T1000 (cell line): ENCODE measurements at places on chromosomes 6 and 20.

DNA sequence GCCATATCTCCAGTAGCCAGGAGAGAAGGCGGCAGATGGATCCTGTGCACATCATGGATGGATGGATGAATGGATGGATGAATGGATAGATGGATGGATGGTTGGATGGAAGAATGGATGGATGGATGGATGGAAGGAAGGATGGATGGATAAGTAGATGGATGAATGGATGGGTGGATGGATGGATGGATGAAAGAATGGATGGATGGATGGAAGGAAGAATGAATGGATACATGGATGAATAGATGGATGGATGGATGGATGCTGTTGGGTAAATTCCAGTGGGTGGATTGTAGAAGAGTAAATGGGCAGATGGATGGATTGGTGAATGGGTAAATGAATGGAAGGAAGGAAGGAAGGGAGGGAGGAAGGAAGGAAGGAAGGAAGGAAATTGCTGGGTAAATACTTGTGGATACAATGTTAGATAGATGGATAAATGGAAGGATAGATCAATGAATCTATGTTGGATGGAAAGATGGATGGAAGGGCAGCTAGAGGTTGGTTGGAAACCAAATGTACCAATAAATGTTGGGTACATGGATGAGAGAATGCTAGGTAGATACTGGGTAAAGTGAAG is 19.5 kb downstream of the PTGIS start:
- DNase-seq: no peak

- no peak for DNase-seq
These were observed 48.3 kb downstream of the ECT2L start for GRCh38 chr6:138844192-138844591.

DNA sequence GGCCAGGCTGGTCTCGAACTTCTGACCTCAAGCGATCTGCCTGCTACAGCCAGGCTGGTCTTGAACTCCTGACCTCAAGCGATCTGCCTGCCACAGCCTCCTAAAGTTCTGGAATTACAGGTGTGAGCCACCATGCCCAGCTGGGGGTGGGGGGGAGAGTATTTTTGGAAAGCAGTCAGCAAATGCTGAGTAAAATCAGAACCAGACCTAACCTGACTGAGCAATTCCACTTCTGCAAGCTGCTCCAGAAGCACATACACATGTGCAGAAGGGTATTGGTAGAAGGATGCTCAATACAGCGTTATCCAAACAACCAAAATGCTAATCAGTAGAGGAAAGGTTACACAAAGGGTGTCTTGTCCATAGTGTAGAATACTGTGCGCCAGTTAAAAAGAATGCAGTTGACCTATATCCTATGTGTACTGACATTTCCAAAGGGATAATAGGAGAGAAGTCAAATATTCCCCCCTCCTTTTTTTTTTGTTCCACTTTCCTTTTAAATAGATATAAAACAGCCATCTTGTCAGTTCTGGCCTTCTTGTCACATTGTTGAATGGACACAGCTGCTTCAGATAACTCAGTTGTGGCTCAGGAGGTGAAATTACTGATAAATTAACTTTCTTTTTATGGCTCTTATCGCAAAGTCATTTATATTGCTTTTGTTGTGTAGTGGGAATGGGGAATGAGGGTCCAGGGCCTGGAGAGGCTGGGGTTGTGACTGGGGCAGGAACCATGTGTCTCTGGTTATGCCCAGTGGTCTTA is 74.6 kb downstream of the DTD1 start:
- no peak for DNase-seq

- DNase-seq: no peak
These were observed 834 bp upstream of the CTSZ start for GRCh38 chr20:59007665-59008511.

DNA sequence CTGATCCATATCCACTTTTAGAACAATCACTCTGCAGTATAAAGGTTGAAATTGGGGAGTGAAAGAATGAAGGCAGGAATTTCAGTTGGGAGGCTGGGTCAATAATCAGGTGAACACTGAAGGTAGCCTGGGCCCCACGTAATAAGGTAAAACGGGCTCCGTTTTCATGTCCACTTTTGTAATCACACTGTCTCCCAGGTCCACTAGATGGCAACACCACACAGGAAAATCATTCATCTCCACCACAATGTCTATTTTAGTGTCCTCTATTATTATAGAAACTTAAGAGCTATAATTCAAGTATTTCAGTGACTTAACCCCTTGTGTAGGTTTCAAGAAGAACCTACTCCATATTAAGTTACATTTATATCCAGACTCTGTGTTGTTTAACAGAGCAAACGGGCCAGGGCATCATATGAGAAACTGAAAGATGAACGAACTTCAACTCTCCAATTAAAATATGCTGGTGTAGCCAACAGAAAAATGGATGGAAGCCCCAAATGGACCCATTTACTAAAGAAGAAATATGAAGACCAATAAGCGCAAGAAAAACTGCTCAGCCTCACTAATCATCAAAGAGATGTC is 45.9 kb upstream of the MC3R start:
- DNase-seq: no peak
